NT2/D1 (cell line): ENCODE measurements at places on chromosomes 2 and 18.

DNA sequence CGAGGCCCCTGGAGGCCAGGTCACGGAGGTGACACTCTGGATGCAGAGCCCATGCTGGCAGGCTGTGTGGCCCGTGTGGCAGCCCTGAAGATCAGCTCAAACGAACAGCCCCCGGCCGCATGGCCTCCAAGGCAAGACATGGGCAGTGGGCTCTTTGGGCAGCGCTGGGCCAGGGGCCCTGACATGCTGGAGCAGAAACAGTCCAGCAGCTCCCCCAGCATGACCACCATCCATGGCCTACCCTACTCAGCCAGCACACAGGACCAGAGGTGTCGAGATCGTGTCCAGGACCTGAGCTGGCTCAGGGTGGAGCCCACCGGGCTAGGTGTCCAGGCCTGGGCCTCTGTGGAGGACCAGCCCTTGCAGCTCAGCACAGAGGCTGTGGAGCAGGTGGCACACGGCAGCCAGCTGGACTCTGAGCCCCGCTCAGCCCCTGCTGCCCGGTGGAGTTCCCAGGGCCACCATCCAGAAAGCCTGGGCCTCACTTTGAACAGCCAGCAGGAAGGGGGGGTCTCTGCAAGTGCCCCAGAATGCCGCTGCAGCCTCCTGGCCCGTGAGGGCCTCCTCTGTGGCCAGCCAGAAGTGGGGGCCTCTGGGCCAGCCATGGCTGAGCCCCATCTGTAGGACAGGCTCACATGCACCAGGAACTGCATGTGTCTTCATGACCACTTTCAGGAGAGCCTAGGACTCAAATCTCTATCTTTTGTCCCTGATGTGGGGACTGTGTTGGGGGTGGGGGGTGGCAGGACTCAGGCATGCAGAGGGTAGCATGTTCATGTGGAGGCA, 8.9 kb downstream of the AMER3 start:
- no peak for DNase-seq

- DNase-seq = no peak
Measured at GRCh38 chr2:69307579-69308064, 79.4 kb downstream of the GFPT1 start.

GRCh38 chr2:64586883-64587481, 62.9 kb downstream of the AFTPH start:
- no peak for DNase-seq

DNA sequence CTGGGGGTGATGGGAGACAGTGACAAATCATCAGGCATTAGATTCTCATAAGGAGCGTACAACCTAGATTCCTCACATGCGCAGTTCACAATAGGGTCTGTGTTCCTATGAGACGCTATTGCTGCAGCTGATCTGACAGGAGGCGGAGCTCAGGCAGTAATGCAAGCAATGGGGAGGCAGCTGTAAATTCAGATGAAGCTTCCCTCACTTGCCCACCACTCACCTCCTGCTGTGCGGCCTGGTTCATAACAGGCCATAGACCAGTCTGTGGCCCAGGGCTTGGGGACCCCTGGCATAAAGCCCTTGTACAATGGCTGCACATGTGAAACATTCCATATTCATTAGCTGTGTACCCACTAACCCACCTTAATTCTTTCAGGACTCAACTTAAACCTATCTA, 18.0 kb downstream of the NMUR1 start:
- DNase-seq = no peak

DNA sequence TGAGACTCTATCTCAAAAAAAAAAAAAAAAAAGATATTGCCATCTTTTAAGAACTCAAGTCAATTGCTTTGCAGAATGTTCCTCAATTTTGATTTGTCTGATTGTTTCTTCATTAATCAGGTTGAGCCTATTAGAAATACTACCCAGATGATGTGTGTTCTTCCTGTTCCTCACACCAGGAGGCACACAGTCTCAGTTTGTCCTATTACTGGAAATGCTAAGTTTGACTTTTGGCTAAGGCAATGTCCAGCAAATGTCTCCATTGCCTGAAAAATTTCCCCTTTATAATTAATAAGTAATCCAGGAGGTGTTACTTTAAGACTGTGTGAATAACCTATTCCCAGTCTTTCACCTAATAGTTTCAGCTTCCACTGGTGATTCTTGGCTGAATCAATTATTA, 28.4 kb downstream of the BOLA3 start:
- DNase-seq = no peak

DNA sequence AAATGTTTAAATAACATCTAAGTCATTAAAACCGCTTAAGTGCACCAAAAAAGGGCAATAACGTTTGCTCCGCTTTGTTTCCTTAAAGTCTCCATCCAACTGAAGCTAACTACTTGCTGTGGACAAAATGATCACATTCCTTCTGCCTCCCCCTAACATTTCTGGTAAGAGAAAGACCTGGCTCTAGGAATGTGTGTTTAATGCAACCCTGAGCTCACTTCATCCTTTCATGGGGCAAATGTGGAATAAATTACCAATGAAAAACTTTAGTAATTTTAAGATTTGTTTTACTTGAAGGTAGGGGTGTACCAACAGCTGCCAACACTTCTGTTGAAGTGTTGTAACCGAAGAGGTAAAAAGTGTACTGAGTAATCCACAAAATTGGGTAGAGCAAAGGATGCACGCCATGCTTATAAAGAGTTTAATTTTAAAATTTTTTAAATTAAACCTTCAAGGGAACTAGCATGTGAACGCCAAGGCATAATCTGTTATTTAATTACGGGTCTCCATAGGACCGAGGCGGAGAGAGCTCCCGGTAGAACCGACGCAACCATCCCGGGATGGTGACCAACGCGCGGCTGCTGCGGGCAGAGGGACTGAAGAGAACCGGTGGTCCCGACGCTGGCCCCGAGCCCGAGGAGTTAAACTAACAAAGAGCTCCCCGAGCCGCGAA, 1.1 kb downstream of the HNRNPLL start:
- no peak for DNase-seq

- DNase-seq = no peak
Measured at GRCh38 chr2:219852626-219853025, 225.2 kb downstream of the SLC4A3 start.

DNA sequence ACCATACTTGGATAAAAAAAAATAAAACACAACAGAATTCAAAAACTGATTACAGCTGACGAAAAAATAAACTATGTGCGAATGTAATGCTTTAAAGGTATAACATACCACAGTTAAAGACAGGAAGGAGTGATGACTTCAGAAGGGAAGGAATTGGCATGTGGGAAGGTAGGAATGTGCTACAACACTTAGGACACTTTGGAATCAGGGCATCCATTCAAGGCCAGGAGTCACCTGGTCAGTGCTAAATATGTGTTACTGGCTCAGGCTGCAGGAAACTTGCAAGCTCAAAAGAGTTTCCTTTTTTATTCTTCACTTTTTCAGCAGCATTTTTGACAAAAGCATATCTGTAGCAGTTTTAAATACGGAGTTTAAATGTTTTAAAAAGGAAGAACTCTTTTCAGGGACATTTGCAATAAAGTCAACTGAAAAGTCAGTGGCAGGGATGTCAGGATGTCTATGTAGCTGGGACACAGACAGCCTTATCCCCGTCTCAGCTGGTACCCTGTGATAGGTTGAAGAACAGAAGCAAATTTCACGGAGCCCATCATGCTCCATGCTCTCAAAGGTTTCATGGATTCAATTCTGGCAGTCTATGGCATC, 138.0 kb upstream of the KLHL14 start:
- no peak for DNase-seq

DNA sequence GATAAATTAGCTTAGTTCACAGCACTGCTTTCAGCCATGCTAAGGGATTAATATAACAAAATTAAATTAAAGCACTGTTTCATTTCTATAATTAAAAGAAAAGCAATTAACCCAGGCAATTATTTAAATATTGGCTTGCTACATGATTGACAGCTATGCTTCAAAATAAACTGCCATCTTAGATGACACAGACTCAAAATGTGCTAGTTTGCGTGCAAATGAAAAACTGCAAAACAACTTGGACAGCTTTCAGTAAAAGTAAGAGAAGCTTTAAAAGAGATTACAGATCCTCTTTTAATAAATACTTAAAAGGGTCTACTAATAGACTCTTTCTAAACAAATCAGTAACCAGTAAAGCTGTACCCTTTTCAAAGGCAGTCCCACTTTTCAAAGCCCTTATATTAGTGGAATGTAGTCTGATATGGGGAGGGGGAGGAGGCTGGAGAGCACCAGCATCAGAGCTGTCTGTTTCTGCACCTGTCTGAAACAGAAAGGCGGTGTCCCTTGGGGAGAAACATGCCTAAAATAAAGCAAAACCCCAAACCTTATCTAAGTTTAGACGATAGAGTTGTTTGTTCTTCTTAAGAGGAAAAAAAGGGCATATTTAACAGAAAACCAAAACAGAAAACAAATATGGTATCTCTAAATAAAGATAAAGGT, 20.8 kb downstream of the EIF2AK3 start:
- DNase-seq = no peak

GRCh38 chr18:10169064-10169562, 255.3 kb downstream of the VAPA start:
- DNase-seq = no peak

DNA sequence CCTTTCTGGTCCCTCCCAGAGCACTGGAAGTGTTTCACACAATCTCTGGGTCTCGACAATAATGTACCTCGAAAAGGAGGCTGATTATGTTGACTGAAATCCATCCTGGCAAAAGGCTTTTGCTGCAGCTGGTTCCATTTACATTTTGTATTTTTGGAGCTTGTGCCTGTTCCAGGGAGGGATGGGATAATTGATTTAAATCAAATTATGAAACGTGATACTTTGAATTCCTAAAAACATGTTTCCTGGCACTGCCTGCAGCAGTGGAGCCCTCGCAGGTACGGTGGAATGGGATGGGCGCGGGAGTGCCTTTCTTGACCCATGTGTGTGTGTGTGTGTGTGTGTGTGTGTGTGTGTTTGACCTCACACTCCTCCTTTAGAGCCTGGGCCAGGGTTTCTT, 455.5 kb upstream of the MEIS1 start:
- DNase-seq = no peak

DNA sequence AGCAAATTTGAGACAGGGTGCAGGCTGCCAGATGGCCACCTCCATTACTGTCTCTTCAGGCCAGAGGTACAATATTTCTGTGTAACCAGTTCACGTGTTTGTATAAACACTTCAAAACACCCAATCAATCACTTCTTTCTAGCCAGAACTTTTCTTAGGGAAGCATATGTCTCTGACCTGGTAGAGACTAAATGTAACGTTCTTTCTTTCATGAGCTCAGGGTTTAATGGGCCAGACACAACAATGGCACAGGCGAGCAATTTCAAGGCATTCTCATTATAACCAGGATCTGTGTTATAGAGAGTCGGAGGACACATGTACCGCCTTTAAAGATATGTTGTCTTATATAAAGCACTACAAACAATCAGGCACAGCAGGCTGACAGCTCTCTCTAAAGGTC, 1846.4 kb upstream of the PIK3C3 start:
- DNase-seq = no peak

DNA sequence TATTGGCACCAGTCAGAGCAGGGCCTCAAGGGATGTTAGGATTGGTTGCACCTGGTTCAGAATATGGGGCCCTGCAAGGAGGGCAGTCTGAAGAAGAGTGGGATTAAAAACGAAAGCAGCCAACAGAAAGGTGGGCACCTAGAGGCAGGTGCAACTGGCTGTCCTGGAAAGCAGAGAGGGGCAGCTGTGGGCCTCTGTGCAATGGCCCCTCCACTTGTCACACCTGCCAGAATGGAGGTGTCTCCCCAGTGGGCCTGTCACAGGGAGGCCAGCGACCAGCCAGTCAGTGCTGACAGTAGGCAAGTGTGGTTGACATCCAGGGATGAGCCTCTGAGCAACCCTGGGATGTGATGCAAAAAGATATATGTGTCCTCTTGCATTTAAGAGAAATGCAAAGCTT, 37.7 kb downstream of the INPP4A start:
- no peak for DNase-seq

GRCh38 chr2:63962186-63962585, 57.0 kb downstream of the VPS54 start:
- no peak for DNase-seq

GRCh38 chr2:225326969-225327368, 72.5 kb upstream of the NYAP2 start:
- DNase-seq = no peak

- DNase-seq = peak; percentile 35
Measured at GRCh38 chr2:231531883-231532755, 1.9 kb upstream of the NMUR1 start.

- no peak for DNase-seq
Measured at GRCh38 chr2:121372082-121372481, 87.1 kb upstream of the TFCP2L1 start.

DNA sequence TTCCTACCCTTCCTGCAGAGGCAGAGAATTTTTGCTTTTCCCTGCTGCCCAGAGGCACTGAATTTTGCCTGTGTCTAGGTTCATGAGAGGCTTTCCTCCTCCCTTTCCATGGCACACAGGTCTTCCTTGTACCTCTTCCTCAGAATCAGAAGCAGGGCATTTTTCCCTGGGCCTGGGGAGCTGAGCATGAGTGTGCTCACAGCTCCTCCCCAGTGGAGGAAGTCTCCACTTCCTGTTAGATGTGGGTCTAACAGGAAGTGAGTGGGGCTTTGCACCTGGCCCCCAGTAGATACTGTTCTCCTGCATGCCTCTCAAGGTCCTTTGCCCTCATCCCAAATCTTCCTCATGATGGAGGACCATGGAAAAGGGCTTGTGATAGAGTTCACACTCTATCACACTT, 297.2 kb upstream of the FIGN start:
- no peak for DNase-seq

- DNase-seq = no peak
Measured at GRCh38 chr2:238274152-238274865, 14.1 kb downstream of the PER2 start.

- DNase-seq = no peak
Measured at GRCh38 chr18:56083097-56083521, 495.1 kb upstream of the TCF4 start.
